Coronary artery (tissue), 2 donors: ENCODE measurements at places on chromosomes 7 and 10.

DNA sequence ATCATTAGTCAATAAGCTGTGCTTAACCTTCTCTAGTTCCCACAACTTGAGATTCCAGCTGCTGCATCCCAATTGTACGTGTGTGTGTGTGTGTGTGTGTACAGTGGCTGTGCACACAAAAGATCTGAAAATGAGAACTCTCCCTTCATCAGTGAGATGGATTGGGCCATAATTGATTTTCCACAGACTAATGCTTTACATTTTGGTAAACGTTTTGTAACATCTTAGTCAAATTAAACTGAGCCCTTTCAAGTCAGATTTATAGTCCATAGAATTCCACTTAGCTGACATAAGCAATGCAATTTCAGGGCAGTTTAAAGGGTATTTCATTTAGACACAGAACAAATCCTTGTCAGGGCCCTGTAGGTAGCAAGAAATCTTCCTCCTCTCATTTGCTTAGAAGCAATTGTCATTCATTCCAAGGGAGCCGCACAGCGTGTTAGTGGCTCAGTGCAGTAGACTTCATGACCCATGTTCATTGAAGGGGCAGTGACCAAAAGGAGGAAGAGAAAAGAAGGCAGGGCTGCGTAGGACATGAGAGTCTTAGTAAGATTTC lies 1123.5 kb upstream of the AUTS2 start:
- DNase-seq: no peak

DNA sequence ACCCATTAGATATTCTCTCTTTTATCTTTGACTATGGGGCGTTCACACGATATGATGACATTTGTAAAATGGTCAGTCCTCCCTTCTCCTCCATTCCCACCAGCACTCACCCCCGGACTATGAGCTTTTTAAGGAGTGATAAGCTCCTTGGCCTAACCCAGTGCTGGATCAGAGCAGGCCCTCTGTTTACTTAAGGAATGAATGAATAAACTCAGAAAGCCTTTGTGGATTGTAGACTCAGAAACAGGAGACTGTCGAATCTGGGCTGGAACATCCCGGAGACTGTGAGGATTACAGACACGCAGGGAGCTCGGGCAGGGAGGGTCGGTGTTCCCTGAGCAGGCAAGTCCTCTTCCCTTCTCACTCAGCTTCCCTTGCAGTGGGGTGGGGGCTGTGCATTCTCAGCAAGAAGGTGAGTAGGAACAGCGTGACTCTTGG lies 6.8 kb upstream of the ZCCHC24 start:
- no peak for DNase-seq

- no peak for DNase-seq
Measured at GRCh38 chr7:66894463-66895080, 26.5 kb upstream of the TMEM248 start.

DNA sequence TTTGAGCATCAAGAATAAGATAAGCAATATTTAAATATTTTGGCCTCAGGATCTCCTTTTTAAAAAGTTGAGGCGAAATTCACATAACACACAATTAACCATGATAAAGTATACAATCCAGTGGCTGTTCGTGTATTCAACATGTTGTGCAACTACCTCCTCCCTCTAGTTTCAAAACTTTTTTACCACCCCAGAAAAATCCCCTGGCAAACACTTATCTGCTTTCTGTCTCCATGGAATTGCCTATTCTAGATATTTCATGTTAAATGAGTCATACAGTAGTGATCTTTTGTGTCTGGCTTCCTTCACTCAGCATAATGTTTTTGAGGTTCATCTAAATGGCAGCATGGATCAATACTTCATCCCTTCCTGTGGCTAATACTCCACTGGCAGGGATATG lies 31.8 kb upstream of the IL15RA start:
- no peak for DNase-seq

- DNase-seq: no peak
Measured at GRCh38 chr7:154832557-154833138, 170.3 kb downstream of the PAXIP1 start.
